RKO (cell line): ENCODE measurements at places on chromosomes 1 and 21.

GRCh38 chr1:243939167-243939848, 89.3 kb upstream of the AKT3 start:
- peak; percentile 38 for DNase-seq

DNA sequence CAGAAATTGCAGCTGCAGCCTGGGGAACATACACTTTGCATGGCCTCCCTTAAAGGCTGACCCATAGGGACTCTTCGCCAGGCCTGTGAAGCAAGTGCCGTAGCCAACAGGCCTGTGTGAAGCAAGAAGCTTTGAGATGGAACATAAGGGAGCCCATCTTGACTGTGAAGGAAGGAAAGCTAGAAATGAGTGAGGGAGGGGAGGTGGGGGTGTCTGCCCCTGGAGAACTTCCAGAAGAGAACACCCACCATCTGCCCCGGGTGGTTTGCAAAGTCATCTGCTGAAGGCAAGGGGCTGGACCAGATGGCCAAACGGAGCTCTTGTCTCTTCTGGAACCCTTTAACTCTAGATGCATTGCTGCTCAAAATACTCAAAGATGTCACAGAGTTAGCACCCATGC, 103.3 kb upstream of the GRIK3 start:
- DNase-seq, result no peak

GRCh38 chr1:112515311-112516009, 6.7 kb downstream of the WNT2B start:
- peak; percentile 14 for DNase-seq

GRCh38 chr1:63914706-63915105, 140.9 kb downstream of the ROR1 start:
- no peak for DNase-seq

- no peak for DNase-seq
These were observed 47.9 kb downstream of the SERBP1 start for GRCh38 chr1:67382292-67382691.

GRCh38 chr1:11042995-11043874, 3.8 kb downstream of the MASP2 start:
- DNase-seq, result no peak

- DNase-seq, result no peak
These were observed 53.8 kb upstream of the RGS1 start for GRCh38 chr1:192521734-192522133.

DNA sequence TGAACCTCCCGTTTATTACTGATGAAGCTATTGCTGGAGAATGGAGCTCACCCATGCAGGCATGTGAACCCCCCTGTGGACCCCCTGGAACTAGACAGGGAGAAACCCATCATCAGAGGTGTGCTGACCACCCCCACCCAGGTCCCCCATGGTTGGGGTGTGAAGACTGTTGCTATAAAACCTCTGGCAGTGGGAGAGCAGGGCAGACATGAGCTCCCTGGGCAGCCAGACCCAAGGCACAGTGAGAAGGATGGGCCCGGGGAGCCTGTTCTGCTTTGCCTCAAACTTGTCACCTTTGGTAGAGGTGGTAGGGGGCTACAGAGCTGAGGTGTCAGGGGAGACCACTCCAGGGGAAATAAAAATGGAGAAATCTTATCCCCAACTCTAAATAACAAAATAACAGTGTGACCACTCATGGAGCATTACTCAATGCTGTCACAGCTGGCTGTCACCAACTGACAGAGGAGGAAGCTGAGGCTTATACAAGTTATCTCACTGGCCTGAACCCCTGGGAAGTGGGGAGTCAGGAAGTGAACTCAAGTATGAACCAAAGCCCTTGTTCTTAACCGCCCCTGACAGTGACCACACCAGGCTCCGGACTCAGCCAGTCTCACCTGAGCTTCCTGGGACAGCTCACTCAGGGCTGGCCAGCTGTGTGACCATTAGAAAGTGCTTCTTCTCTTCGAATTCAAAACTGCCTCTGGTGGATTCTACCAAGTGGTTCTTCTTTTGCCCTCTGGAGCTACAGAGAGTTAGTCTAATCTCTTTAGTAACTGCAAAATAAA, 698.8 kb downstream of the MATN1 start:
- DNase-seq, result no peak

- no peak for DNase-seq
These were observed 646.2 kb downstream of the SMYD3 start for GRCh38 chr1:245860657-245861544.

- DNase-seq, result no peak
These were observed 16.1 kb downstream of the FBXO2 start for GRCh38 chr1:11638121-11638520.

DNA sequence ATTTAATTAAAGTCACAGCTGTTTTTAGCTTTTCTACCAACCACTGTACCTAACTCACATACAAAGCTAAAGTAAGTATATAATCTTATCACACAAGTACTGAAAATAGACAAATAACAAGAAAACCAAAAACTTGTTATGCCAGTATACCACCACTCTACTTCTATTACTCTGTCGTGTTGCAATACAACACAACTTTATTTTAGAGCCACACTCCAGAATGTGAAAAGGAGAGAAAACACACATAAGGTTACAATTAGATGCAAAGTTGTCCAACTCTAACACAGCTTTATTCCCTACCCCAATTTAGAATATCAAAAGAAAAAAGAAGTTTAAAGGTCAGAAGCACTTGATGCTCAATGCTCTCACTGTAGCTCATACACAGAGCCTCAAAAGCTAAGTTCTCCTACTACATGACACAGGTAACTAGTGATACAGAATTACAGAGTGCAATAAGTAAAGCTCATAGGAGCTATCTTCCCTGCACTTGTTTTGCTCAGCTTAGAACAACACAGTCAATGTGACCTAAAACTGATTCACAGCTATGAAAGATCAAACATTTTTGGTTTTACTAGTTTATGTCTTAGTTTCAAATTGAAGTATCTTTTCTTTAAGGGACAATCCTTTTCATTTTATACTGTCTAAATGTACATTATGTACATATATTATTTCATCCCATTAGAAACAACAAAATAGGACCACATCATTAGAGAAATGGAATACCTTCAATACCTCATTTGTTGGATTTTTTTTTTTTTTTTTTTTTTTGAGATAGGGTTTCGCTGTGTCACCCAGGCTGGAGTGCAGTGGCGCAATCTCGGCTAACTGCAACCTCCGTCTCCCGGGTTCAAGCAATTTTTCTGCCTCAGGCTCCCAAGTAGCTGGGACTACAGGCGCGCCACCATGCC, 29.2 kb downstream of the EYA3 start:
- no peak for DNase-seq

DNA sequence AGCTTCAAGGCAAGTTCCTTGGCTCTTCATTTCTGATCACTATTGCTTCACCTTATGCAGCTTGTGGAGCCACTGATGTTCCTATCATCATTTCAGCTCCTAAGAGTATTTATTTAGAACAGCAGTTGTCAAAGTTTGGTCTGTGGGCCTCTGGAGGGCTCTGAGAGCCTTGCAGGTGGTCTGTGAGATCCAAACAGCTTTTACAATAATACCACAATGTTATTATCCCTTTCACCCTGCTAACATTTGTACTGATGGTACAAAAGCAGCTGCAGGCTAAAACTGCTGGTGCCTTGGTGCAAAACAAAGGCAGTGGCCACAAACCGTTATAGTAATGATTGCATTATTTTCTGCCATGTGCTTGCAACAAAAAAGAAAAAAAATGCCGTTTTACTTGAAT, 33.8 kb downstream of the PATJ start:
- DNase-seq, result no peak

- no peak for DNase-seq
These were observed 41.9 kb downstream of the HIVEP3 start for GRCh38 chr1:41876576-41877445.

DNA sequence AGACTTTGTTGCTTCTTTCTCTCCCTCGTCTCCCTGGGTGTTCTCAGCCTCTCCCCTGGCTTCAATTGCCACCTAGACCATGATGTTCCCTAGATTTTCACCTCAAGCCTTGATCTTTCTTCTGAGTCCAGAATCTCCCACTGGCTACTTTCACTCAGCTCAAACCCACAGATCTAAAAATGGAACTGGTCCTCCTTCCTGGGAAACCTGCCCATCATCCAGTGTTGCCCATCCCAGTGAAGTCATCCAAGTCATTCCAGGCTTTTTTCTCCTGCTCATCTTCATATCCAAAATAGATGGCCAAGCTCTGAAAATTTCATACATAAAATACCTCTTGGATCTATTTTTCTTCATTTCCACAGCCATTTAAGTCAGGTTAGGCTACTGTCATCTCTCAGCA, 347.4 kb downstream of the KCNH1 start:
- no peak for DNase-seq

- DNase-seq, result no peak
These were observed 341.1 kb downstream of the TGFB2 start for GRCh38 chr1:218686258-218686657.

- no peak for DNase-seq
These were observed 67.0 kb downstream of the PRKAA2 start for GRCh38 chr1:56712150-56712549.

- DNase-seq, result no peak
These were observed 20.7 kb downstream of the IGSF21 start for GRCh38 chr1:18128298-18128697.

DNA sequence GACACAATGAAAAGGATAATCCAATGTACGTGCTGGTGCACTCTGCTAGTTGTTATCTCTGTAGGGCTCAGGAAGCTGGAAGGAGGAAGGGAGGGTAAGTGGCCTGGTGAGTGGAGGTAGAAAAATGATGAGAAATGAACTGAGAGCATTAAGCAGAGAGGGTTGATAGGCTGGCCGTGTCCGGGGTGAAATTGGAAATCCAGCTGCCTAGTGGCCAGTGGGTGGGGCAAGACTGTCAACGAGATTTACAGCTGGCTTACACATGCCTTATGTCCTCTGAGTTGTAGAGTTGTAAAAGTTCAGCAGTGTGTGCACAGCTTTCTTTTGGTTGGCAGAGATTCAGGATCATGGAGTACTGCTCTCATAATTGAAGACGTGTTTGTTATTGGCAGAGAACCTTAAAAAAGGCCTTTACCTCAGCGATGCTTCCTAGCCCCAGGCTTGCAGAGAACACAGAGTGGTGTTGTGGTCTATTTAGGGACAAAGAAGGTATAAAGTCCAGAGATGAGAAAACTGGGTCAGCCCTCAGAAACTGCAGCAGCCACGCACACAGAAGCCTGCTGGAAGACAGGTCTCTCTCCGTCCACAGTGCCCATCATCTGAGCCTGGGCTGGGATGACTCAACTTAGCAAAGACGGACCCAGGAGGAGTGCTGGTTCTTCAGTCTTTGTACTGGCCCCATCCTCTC, 132.4 kb downstream of the EDEM3 start:
- no peak for DNase-seq

GRCh38 chr1:22607154-22607553, 29.3 kb upstream of the C1QA start:
- DNase-seq, result no peak

GRCh38 chr1:119974013-119974412, 77.7 kb upstream of the ADAM30 start:
- no peak for DNase-seq

GRCh38 chr1:6447818-6448748, 17.9 kb downstream of the TNFRSF25 start:
- no peak for DNase-seq

DNA sequence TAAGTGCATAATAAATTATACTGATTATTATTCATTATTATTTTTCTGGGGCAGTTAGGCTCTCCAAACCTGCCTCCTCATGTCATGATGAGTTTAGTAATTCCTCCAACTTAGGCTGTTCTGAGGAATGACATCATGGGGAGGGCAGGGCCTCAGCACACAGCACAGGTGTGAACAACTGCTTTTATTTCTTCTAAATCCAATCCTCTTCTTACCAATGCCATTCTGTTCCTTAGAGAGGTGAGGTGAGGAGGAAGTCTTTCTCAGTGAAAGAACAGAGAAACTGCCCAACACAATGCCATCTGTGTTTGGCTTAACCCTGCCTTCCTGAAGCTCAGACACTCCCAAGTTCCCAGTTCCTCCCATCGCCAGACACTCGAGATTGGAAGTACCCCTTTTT, 45.4 kb upstream of the WASF2 start:
- no peak for DNase-seq

GRCh38 chr1:154446292-154446691, 41.1 kb downstream of the IL6R start:
- DNase-seq, result no peak

DNA sequence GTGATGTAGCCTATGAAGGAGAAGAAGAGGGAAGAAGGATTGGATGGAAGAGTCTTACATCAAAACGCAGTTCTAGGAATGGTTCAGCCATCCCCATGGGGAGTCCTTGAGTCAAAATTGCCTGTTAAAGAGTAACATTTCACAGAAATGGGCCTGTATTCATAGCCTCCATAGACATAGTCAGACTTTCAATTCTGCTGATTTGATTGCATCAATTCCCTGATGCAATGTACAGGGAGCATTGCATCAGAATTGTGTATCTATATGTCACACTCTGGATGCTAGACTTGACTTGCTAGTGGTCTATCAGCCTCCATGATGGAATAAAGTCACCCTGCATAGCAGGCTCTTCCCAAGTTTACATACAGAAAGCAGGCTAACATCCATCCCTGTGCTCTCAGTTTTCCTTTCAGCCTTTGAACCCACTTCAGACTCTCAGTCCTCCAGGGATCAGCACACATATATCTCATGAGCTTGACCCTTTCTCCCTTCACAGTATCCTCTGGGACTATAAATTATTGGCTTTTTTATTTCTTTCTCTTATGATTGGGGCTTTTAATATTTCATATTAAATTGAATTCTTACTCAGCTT, 1111.7 kb upstream of the B3GALT2 start:
- peak; percentile 55 for DNase-seq

DNA sequence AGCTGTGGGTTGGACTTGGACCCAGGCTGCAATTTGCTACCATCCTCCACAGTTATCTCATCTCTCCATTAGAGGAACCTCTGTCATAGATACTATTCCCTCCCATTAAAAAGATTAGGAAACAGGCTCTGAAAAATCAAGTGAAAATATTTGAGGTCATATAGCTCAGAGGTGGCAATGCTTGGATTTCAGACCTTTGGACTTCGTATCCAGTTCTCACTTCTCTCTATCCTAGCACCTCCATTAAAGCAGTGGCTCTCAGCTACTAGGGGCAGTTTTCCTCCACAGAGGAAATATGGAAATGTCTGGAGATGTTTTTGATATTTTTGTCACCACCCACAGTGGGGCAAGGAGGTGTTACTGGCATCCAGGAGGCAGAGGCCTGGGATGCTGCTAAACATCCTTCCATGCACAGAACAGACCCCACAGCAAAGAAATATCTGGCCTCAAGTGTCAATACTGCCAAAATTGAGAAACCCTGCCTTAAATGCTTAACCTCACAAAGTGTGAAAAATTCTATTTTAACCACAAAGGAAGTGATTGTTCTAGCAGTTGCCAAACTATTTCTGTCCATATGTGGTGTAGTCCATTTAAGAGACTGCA, 54.1 kb downstream of the C8A start:
- DNase-seq, result no peak

- DNase-seq, result no peak
These were observed 6.0 kb downstream of the COL24A1 start for GRCh38 chr1:86150553-86151055.

GRCh38 chr1:202069662-202070061, 53.1 kb upstream of the GPR37L1 start:
- DNase-seq, result no peak

DNA sequence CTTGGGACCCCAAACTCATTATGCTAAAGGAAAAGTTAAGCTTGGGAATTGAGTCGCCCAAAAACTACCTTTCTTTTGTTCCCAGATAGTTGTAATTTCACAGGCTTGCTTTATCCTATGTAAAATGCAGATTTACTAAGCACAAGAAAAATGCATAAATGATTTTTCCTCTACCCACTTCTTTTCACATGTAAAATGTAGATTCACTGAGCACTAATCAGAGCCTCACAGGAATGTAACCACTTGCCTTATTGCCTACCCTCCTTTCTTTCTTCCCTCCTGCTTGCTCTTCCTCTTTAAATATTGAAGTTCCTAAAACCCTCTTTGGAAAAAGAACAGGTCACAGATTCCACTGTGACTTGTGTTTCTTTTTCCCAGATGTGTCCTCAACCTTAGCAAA, 18.3 kb downstream of the CAPN8 start:
- DNase-seq, result no peak
